H1 (cell line): ENCODE measurements at places on chromosomes 7 and 10.

DNA sequence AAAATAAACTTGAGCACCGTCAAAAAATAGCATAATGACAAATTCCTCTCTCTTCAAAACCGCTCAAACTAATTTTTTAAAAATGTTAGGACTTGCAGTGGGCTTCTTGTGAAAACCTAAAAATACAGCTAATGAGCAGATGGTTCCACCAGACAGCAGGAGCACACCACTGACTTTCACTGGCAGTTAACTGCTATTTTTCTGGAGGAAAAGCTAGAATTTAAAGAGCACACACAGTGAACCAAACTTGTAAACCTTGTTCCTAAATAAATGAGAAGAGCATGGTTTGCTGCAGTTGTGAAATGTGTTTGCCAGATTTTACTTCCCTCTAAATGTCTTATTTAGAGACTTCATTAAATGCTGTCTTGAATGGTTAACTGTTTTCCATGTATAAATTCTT lies 143.9 kb downstream of the RAPGEF5 start:
- no peak for DNase-seq

- no peak for DNase-seq
These were observed 217.4 kb downstream of the ZMYND11 start for GRCh38 chr10:352476-353235.

DNA sequence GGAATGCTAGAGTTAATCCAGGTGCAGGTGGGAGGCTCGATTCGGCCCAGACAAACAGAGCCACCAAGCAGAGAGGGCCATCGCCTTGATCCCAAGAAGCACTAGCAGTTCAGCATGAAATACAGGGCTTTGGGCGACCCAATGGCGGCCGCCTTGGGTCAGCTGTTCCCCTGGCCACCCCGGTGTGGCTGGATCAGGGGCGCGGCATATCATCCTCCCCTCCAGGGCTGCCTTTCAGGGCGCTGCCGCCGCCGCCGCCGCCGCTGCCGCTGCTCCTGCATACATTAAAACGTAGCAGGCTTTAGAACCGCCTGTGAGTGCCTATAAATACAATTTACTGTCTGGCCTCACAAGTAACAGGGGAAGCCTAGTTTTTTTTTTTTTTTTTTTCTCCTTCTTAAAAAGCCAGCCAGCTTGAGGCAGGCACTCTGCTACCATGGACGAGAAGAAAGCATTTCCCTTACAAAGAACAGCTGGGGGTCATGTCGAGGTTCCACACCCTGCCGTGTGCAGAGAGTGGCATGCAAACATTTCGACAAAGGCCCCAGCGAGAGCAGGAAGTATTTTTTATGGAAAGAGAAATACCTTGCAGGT lies 57.7 kb upstream of the EFCAB10 start:
- peak; percentile 80 for DNase-seq

DNA sequence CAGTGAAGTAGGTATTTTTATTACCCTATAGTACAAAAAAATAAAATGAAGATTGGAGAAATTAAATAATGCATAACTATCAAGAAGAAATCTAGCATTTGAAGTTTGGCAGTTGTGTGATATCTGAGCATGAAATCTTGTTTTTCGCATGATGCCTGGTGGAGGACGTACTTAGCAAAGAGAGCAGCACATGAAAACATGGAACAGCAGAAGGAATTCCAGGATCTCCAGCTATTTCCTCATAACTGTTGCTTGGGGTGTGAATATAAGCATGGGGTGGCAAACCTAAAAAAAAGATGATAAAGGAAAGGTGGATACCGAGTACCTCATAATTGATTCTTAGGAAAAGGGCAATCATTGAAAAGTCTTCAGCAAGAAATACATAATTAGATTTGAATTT lies 174.3 kb upstream of the FAM3C start:
- no peak for DNase-seq

GRCh38 chr10:63573068-63573697 lies 52.0 kb downstream of the REEP3 start:
- no peak for DNase-seq

- no peak for DNase-seq
These were observed 133.2 kb upstream of the FAM171A1 start for GRCh38 chr10:15504101-15504840.

GRCh38 chr7:117772421-117772820 lies 100.8 kb downstream of the CTTNBP2 start:
- no peak for DNase-seq

- no peak for DNase-seq
These were observed 24.9 kb downstream of the CALML3 start for GRCh38 chr10:5549462-5550249.

- peak; percentile 35 for DNase-seq
These were observed 97.9 kb downstream of the DNAJB6 start for GRCh38 chr7:157434701-157435100.

- no peak for DNase-seq
These were observed 23.2 kb upstream of the CALN1 start for GRCh38 chr7:72435366-72435765.

DNA sequence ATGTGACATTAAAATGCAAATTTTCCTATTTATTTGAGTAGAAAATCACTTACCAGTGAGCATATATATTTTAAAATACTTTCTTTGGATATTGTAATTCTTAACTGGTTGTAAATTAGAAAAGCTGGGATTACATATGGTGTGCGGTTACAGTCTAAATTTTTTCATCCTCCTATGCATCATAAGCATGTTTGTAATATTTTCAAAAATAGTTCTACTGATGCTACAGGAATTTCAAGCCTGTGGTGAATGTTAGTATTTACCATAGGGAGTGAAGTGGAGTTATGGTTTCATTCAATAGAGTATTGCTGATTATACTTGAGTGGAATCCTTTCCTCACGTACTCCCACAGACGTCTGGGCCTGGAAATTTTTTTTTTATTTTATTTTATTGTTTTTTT lies 34.6 kb upstream of the ST7 start:
- DNase-seq, result no peak

DNA sequence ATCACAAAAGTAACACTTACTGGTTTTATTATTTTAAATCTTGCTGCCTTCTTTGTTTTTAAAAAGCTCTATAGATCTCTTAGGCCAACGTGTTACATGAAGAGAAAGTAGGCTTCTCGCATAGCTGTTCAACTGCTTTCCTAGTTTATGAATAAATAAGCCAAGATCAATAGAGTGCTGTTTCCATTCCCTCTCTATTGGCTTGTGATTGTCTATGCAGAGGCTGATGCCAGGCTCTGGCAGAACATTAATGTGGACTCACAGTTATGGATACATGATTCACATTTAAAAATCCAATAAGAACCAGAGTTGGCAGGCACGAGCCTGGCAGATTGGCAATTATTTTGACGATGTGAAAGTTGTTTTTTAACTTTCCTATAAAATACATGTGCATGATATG lies 137.5 kb downstream of the GNAT3 start:
- DNase-seq, result no peak

- no peak for DNase-seq
These were observed 80.8 kb downstream of the ALOX5 start for GRCh38 chr10:45454859-45455258.

DNA sequence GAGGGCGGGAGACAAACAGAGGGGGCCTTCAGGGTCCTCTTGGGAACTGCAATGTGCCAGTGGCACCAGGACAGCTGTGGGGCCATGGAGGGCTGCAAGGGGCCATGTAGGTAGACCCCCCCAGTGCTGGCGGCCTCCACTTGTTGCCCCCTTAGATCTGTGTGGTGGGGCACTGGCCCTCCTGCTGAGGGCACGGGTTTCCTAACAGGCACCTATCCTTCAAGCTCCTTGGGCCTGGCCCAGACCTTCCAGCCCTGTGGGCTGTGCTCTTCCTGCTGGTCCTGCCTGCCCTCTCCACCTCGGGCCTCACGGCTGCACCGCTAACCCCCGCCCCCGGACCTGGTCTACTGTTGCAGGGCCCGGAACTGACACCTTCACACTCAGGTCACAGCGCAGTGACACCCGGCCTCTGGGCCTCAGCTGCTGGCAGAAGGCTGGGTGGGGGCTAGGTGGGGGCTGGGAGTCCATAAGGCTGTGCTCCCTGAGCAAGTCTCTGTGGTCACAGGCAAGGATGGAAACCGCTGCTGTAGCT lies 12.6 kb downstream of the RASGEF1A start:
- no peak for DNase-seq

DNA sequence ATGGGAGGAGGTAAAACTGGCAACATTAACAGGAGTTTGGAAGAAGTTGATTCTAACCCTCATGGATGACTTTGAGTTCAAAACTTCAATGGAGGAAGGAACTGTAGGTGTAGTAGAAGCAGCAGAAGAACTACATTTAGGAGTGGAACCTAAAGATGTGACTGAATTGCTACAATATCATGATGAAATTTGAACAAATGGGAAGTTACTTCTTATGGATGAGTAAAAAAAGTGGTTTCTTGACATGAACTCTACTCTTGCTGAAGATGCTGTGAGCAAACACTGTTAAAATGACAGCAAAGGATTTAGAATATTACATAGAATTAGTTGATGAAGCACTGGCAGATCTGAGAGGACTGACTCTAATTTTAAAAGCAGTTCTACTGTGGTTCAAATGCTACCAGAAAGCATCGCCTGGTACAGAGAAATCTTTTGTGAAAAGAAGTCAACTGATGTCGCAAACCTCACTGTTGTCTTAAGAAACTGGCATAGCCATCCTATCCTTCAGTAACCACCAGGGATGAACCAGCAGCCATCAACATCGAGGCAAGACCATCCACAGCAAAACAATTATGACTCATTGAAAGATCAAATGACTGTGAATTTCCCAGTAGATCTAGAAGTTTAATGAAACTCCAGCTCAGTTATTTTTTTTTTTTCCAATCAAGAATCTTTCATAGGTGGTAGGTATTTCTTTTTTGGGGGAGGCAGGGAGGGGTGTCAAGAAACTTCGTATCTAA lies 20.8 kb downstream of the BRAF start:
- no peak for DNase-seq

DNA sequence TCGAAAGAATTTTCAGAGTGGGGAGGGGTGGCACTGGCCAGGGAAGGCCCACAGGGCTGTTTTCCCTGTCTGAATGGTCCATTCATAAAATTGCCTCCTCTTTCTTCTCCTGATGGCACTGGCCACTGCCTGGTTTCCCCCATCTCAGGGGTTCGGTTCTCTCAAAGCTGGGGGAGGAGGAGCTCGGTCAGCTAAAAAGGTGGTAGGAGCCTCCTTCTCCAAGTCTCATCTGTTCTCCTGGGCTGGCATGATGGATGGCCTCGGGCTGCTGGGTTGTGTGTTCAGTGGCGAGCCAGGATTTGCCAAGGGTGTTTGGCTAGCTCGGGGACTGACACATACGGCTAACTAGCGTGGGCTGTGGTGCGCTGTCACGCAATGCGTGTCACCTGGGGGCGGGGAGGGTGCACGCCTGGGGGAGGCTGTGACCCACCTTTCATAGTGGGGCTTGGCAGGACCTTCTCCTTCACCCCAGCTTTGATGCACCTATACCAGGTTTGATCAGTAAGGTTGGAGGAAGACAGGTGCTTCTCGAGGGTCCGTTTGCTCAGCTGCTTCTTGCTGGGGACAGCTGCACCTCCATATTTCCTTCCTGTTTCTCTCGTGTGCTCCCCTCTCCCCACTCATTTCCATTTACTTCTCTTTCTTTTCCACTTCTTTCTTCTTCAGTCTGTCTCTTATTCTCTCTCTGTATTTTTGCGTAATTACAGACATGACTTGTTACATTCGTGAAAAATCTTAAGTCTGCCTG lies 36.3 kb downstream of the RBM20 start:
- DNase-seq, result no peak

GRCh38 chr7:96143495-96144259 lies 178.2 kb downstream of the SLC25A13 start:
- DNase-seq, result no peak

DNA sequence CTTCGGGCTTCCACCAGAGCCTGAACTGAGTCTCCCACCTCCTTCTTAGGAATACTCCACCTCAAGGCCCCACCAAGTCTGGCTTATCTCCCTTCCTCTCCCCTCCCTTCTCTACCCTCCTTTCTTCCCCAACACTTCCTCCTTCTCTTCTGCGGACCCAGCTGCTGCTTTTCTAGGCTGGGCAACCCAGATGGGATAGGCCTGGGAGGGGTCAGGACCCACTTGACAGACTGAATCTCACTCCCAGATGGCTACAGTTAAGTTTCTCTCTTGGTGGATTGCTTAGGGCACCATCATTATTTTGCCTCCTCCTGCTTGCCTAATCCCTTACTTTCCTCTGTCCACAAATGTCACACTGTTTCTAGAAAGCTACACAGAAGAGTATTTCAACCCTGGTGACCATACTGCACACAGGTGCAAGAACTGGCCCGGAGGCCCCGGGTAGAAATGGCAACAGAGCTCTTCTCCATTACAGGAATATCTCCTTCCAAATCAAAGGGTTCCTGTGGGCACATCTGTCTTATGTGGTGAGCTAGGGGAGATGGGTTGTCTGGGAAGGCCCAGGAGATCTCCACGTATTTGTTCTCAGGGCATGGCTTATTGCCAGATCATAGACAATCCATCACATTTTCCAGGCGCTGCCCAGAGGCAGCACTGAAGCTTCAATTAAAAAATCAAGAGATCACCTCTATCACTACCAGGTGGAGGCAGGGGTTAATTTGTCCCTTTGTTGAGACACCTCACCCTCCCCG lies 5.1 kb upstream of the HOXA11 start:
- DNase-seq, result peak; percentile 22

DNA sequence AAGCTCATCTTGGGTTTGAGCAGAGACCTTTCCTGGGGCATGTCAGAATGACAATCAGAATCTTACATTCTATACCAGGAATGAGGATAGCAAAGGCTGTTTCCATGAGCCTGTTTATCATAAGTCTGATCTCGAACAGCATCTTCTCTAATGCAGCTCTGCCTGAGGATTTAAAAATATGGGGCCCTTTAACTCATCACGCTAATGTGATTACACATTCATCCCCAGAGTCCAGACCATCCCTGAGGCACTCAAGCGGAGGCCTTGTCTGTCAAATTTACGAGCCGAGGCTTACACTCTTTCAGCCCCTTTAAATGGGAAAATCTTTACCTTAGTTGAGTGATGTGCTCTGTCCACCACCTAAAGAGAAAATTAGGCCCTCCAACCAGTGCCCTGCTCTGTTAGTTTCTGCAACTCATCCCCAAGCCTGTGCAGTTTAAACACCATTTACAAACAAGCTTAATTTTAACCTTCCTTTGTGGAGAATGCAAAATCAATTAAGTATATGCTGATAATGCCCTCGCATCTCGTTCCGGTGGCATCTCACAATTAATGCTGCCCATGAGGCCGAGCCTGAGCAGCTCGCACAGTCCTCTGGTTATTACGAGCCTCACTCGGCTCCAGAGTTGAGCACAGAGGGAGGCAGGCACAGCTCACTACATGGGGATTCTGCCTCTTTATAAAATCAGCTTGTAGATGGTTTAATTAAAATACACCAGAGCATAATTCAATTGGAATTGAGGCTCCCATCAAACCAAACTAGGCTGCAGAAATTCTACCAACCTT lies 16.0 kb downstream of the CHST15 start:
- DNase-seq, result no peak

DNA sequence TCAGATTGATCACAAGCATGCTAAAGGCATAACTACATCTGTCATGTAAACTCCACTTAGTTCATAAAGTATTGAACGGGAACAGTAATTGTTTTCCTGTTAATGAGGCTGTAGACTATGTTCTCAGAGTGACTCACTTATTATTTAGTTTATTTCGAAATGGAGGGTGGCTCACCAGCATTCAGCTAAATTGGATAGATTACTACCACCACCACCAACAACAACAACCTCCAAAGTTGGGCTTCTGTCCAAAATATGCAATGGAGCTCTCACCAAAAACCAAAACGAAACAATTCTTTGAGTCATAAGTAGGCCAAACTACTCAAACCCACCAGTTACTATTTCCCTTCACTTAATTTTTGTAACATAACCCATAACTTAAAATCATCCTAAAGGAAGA lies 127.9 kb upstream of the NRBF2 start:
- no peak for DNase-seq
